Fibroblast of skin of scalp (primary cell): ENCODE measurements at places on chromosomes 4 and X.

DNA sequence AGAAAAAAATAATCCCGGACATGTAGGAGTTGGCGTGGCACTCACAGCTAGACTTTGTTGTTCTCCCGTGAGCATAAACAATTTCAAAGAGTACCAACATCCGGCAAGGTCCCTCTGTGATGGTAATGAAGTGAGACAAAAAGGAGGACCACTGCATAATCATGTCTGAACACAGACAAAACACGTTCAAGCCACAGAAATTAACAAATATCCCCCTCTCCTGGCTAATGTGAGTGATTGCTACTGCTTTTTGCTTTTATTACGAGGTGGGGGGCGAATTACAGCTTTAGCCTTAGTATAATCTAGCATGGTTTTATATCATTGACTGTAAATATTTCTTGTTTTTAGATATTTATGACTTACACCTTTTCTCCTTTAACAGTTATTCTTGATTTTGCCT is 118.5 kb downstream of the PLS3 start:
- peak; percentile 48 for DNase-seq

DNA sequence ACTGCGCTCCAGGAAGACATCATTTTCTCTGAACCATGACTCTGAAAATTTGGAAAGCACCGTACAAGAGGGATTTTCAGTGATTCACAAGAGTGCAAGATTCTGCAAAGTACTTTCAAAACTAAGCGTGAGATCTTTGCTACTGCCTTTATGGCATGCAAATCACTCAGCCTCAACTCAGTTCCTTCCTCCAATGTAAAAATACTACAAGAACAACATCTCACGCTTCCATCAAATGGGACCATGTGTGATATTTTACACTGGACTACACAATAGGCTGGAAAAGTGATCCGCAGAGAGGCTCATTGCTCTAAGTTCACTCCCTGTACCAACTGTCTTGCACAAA is 674 bp upstream of the IL15 start:
- no peak for DNase-seq

DNA sequence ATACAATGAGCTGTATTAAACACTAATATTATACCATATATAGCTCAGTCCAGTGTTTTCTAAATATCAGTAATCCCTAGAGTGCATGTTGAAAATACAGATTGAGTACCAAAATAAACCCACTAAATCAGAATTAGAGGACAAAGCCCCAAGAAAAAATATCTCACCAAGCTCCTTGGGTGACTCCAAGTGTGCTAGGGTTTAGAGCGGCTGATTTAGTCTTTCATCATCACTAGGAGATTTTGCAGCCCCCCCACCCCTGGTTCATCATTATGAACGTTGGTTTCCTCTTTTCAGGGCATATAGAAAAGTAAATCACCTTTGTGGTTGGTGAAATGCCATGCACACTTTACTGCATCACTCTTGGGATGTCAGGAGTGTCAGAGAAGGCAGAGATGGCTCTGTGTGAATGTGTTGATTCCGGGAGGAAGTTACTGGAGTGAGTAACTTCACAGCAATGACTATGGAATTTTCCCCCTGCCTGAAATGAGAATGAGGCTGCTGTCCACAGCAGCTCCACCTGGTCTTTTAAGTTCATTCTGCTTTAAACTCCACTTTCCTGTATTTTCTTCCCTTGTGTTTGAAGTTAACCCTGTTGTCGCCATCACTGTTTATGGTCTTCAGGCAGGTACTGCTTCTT is 25.2 kb upstream of the ANAPC4 start:
- peak; percentile 41 for DNase-seq

DNA sequence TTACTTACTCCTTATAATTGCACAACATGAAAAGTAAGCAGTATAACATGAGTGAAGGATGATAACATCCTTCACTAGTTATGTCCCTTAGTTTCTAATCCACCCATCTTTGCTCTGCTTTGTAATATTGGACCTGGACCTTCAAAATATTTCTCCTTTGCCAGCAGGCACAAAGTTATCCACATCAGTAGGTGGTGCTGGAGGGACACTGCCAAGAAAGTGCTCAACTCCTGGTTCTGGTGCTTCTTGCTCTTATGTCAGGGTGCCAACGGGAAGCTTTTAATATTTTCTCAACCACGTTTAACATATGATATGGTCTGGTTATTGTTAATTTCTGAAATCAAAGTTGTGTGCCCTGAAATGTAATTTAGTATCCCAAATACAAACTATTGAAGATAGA is 49.1 kb downstream of the TMEM165 start:
- peak; percentile 55 for DNase-seq

DNA sequence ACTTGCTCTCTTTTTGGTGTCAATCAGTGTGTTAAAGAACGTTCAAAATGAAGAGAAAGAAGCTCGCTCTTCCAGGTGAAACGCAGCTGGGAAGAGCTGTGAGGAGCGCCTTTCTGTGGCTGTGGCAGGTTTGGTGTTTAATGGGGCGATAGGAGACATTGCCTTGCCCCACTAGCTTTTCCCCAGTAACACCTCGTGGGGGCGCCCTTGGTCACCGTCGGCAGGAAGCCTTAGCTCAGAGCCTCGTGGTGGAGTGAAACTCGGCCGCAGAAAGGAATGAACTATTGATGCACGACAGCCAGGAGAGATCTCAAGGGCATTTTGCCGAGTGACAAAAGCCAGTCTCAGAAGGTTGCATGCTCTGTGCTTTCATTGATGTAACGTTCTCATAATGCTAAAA is 65.1 kb downstream of the GPR143 start:
- DNase-seq: no peak

- no peak for DNase-seq
These were observed 198.0 kb downstream of the ARHGAP24 start for GRCh38 chr4:85672959-85673358.

DNA sequence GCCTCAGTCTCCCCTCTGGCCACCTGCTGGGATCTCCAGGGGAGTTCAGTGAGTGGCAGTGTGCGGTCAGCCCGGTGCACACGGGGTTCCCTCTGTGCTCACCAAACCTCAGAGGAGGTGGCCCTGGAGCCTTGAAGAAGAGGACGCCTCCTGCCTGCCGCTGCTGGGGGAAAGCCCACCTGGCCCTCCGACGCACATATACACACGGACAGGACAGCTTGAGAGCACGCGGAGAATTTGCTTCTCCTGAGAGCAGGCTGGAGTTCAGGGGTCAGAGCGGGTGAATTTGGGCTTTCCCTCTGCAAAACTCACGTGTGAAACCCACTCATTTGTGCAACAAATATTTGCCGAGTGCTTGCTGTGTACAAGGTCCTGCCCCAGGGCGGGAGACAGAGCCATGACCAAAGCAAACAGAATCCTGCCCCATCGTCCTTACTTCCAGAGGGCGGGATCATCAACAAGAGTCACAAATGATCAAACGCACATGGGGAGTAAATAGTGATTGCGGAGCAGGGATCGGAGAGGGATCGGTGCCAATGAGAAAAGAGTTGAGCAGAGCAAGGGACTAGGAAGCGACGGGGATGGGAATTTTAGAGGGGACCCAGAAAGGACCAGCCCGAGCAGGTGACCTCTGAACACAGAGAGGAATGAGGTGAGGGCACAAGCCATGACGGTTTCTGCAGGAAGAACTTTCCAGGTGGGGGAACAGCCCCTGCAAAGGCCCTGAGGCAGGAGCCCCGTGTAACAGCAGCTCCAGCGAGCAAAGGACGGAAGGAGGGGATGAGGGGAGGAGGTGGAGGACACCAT is 17.6 kb downstream of the BLOC1S4 start:
- DNase-seq: no peak

DNA sequence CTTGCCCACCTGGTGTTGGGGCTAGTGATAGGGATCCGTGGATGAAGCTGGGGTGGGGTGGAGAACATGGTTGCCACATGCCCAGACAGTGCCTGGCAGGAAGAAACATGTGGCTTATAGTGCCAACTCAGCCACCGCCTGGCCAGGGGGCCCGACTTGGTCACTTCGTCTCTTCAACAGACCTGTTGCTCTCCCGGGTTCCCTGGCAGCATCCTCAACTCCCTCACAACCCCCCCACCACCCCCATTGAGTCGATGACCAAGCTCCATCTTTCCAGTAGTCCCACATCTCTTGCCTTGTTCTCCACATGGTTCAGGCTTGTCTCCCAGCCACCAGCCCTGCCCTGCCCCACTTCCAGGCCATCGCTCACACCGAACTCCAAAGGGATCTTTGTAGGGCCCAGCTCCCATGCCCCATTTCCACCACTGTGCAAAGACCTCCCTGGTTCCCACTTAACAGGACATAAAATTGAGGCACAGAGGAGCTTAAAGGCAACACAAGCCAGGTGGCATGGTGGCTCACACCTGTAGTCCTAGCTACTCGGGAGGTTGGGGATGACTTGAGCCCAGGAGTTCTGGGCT is 7.8 kb downstream of the PNCK start:
- DNase-seq: no peak
